ENCODE measurements at places on chromosomes 3 and 15.
A peak's percentile ranks its signal among the peaks of the same experiment; 100 is the strongest.

DNA sequence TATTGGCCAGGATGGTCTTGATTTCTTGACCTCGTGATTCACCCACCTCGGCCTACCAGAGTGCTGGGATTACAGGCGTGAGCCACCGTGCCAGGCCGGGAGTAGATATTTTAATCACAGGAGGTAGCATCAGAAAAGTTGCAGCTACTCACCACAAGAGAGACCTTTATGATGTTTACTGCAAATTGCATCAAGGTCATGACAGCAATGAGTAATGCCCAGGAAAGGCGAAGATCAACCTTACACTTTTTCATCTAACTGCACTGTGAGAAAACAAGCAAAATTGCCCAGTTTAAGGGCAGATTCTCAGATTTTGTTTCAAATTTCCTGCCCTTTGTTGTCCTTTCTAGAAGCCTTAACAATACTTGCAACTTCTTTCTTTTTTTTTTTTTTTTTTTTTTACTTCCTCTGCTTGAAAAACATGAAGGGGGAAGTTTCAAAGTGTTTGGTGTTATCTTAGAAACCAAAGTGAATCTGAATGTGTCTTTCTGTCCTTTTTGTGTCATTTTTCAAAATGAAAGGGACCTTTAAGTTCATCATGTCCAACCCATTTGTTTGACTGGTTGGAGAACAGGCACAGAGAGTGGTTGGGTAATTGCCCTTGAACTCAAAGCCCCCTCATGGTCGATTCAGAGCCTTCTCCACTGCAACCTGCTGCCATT is 25.0 kb downstream of the TGFBR2 start:
- DNase-seq: no peak

GRCh38 chr3:57768595-57768994 is 12.5 kb downstream of the SLMAP start:
- no peak for DNase-seq

DNA sequence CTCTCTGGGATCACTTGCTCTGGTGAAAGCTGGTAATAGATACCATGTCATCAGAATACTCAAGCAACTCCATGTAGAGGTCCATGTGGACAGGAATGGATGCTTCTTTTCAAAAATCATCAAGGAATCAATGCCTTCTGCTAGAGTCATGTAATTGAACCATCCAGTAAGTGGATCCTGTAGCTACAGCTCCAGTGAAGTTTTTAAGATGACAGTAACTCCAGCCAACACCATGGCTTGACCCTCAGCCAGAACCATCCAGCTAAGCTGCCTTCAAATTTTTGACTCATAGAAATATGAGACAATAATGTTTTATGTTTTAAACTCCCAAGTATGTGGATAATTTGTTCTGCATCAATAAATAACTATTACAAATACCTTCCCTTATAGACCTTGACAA is 923.7 kb downstream of the EPHA3 start:
- DNase-seq: peak; percentile 26

GRCh38 chr3:78426454-78426853 is 1341.3 kb downstream of the ROBO1 start:
- peak; percentile 13 for DNase-seq

GRCh38 chr15:84934942-84935729 is 46.5 kb upstream of the PDE8A start:
- DNase-seq: no peak
